ENCODE measurements at places on chromosomes 7 and 10.

- no peaks in the 10 kb centered on the region for H3K27me3 ChIP-seq
- no peaks in the 10 kb centered on the region for H3K36me3 ChIP-seq
- DNase-seq, result no peak
Observed at GRCh38 chr7:156334636-156335035, 305.9 kb upstream of the RNF32 start.

- no peaks in the 10 kb centered on the region for H3K36me3 ChIP-seq
- no peak for DNase-seq
- no peak overlapping the region for H3K4me3 ChIP-seq
Observed at GRCh38 chr7:103773726-103774125, 215.7 kb downstream of the RELN start.

- peaks cover 32% of the 10 kb centered on the region for H3K27me3 ChIP-seq
- no peak for DNase-seq
Observed at GRCh38 chr7:120273476-120273975, 551 bp downstream of the KCND2 start.

DNA sequence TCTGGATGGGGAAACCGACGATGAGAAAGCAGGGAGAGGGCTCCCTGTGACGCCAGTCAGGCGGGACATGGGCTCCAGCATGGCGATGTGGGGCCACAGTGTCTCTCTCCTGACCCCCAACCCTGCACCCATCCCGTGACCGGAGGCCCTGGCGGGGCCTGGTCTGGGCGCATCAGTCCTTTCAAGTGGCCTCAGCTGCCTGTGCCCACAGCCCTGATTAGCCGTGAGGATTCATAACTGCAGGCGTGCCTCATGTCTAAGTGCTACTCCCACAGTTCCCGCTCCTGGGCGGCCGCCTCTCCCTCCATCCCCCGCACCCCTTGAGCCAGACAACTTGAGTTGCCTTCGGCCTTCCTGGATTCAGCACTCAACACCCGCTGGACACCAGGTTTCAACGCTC, 240.8 kb downstream of the ELFN1 start:
- no peak overlapping the region for H3K27ac ChIP-seq
- peaks cover 11% of the 10 kb centered on the region for H3K4me1 ChIP-seq
- DNase-seq, result no peak
- no peaks in the 10 kb centered on the region for H3K36me3 ChIP-seq
- no peaks in the 10 kb centered on the region for H3K27me3 ChIP-seq

- H3K4me3 ChIP-seq, result no peak overlapping the region
- peaks cover 12% of the 10 kb centered on the region for H3K4me1 ChIP-seq
- no peak overlapping the region for H3K27ac ChIP-seq
Observed at GRCh38 chr10:79061441-79062315, 7.1 kb upstream of the ZMIZ1 start.

DNA sequence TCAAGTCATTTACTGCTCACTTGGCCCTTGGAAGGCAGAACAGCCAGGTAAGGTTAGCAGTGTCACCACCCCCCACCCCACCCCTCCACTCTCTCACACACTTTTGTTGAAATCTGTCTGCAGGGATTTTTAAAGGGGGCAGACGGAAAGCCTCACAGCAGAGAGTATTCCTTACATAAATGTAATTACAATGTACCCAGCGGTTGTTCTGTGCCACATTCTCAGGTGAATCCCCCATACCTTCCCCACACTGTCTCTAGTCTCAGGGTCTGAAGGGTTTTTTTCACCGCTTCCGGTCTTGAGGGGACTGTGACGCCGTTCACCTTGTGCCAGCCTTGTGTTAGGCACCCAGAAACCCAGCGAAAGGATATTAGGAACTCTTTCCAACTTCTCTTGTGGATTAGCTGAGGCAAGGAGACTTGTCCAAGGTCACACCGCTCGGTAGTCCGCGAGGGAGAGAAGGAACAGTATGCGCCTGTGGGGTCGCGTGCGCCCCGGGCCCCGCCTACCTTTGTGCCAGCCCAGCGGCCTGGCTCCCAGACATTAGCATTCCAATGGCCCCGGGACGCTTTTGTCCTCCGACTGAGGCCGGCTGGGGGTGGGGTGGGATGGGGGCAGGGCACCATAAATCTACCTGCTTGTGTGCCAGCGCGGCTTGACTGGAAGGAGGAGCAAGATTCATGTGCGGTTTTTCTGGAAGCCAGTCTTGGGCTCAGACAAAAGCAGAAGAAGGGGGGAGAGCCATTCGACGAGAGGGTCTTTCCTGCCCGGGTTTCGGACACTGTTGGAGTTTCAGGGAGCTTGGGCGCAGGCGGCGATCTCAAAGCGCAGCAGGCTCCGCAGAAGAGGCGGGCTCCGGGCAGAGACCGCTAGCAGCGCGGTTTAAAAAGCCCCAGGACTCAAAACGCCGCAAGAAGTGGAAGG, 4.5 kb downstream of the NEUROG3 start:
- peaks cover 96% of the 10 kb centered on the region for H3K27me3 ChIP-seq
- H3K4me3 ChIP-seq, result no peak overlapping the region
- no peaks in the 10 kb centered on the region for H3K36me3 ChIP-seq
- H3K27ac ChIP-seq, result no peak overlapping the region
- DNase-seq, result no peak

DNA sequence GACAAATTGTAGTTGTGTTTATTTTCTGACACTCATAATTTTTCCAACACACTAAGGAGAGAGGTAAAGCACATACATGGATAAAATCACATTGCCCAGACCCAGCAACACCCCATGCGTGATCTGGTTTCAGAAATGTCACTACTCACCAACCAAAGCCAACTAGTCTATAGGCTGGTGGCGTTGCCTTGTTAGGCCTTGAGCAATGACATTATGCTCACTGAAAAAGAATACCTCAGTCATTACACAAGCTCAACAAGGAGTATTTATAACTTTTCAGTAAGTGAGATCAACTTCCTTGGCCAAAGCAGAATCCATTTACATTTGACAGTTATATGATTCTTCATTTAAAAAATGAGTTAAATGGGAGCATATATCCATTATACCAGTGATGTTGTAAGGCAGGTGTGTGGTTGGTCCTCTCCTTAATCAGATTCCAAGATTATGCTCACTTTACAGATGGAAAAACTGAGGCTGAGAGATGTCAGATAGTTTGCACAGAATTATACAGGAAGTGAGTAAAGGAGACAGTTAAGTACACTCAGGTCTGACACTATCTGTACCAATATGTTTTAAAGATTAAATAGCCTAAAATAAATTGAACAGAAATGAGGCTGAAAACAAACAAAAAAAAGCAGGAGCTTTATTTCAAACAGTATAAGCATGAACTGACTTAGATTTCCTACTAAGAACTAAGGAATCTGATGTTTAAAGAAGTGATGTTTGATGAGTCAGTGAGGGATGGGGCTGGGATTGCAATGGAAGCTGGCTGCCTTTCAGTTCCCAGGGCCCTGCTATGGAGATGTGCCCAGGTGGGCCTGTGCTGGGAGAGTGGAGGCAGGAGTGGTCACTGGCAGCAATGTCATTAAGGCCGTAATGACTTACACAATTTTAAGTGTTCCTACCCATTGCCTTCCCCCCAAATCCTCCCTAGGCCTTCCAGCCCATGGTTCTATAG, 118.3 kb downstream of the RAPGEF5 start:
- no peak overlapping the region for H3K27ac ChIP-seq
- no peak overlapping the region for H3K4me3 ChIP-seq
- no peaks in the 10 kb centered on the region for H3K27me3 ChIP-seq
- H3K36me3 ChIP-seq, result peaks cover 3% of the 10 kb centered on the region
- DNase-seq, result no peak

GRCh38 chr7:77454802-77455201, 38.7 kb upstream of the GSAP start:
- no peak overlapping the region for H3K27ac ChIP-seq
- no peak for DNase-seq
- H3K4me3 ChIP-seq, result no peak overlapping the region

- no peak for DNase-seq
- H3K27me3 ChIP-seq, result no peaks in the 10 kb centered on the region
- H3K27ac ChIP-seq, result no peak overlapping the region
- H3K36me3 ChIP-seq, result no peaks in the 10 kb centered on the region
- no peaks in the 10 kb centered on the region for H3K4me1 ChIP-seq
- H3K4me3 ChIP-seq, result no peak overlapping the region
Observed at GRCh38 chr10:6507311-6507710, 72.8 kb downstream of the PRKCQ start.

DNA sequence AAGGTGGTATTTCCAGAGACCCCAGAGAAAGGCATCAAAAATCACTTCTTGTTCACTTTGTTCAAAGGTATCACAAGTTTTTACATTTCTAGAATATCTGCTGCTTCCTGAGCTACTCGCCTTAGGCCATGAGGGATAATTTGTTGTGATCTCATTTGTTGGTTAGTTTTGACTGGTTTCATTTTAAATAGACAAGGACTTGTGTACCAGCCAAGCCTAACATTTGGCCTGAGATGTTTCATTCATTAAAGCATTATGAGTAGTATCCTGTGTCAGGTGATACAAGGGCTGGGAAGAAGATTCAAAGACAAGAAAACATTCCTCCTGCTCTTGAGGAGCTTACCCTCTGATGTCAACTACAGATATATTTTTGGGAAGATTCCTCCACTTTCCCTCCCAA, 170.3 kb upstream of the FAM171A1 start:
- H3K27me3 ChIP-seq, result no peaks in the 10 kb centered on the region
- H3K4me1 ChIP-seq, result no peaks in the 10 kb centered on the region
- H3K27ac ChIP-seq, result no peak overlapping the region
- H3K36me3 ChIP-seq, result no peaks in the 10 kb centered on the region

DNA sequence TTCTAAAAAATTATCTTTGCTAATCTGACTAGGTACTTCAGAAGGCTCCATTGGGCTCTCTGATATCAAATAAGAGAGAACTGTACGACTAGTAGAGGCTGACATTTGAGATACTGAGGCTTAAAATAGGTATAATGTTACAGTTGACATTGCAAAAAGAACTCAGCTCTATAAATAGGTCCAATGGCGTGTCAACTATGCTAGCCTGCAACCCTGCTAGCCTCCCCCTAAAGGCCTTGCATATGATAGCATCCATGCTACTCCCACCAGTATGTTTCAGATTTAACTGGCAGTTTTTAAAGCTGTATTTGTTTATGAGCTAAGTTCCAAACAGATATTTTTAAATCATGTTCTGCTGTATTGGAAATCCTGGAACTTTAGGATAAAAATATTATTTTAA, at the start of gene PPP1R3A:
Gene PPP1R3A (minus strand): TSS at position 64 of the 400 bp plus-strand sequence. CDS start 13 bp downstream, at position 51.
- H3K4me3 ChIP-seq, result no peak within 1 kb of the TSS
- H3K27ac ChIP-seq, result no peak within 1 kb of the TSS

GRCh38 chr7:80950550-80950967, 31.7 kb upstream of the SEMA3C start:
- H3K36me3 ChIP-seq, result no peaks in the 10 kb centered on the region
- no peak overlapping the region for H3K27ac ChIP-seq
- H3K4me1 ChIP-seq, result no peaks in the 10 kb centered on the region
- no peaks in the 10 kb centered on the region for H3K27me3 ChIP-seq
- no peak for DNase-seq
- H3K4me3 ChIP-seq, result no peak overlapping the region

- H3K36me3 ChIP-seq, result no peaks in the 10 kb centered on the region
- H3K27ac ChIP-seq, result no peak overlapping the region
- no peak for DNase-seq
- H3K4me3 ChIP-seq, result no peak overlapping the region
- H3K4me1 ChIP-seq, result no peaks in the 10 kb centered on the region
Observed at GRCh38 chr10:91537614-91538383, 95.1 kb downstream of the PPP1R3C start.

DNA sequence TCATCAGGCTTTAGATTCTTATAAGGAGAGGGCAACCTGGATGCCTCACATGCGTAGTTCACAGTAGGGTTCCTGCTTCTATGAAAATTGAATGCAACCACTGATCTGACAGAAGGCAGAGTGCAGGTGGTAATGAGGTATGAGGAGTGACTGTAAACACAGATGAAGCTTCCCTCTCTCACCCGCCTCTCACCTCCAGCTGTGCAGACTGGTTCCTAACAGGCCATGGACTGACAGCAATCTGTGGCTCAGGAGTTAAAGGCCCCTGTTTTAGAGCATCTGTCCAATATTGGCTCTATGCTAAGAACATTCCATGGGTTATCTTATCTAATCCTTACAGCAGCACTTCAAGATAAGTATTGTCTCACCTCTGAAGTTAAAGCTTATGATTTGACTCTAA, 213.5 kb upstream of the NRP1 start:
- no peak overlapping the region for H3K27ac ChIP-seq
- no peaks in the 10 kb centered on the region for H3K4me1 ChIP-seq
- no peak for DNase-seq
- no peaks in the 10 kb centered on the region for H3K27me3 ChIP-seq
- no peak overlapping the region for H3K4me3 ChIP-seq

GRCh38 chr7:128389085-128389617, 20.6 kb downstream of the IMPDH1 start:
- peak; percentile 50 for DNase-seq
- H3K36me3 ChIP-seq, result peaks cover 28% of the 10 kb centered on the region
- H3K4me3 ChIP-seq, result no peak overlapping the region

GRCh38 chr7:125899577-125899976, 970.0 kb upstream of the POT1 start:
- no peaks in the 10 kb centered on the region for H3K27me3 ChIP-seq
- H3K4me3 ChIP-seq, result no peak overlapping the region
- DNase-seq, result no peak
- H3K36me3 ChIP-seq, result no peaks in the 10 kb centered on the region

GRCh38 chr10:83274088-83274487, 865.2 kb upstream of the GHITM start:
- no peak overlapping the region for H3K27ac ChIP-seq
- H3K4me3 ChIP-seq, result no peak overlapping the region
- no peaks in the 10 kb centered on the region for H3K4me1 ChIP-seq
- no peaks in the 10 kb centered on the region for H3K36me3 ChIP-seq
- no peak for DNase-seq

DNA sequence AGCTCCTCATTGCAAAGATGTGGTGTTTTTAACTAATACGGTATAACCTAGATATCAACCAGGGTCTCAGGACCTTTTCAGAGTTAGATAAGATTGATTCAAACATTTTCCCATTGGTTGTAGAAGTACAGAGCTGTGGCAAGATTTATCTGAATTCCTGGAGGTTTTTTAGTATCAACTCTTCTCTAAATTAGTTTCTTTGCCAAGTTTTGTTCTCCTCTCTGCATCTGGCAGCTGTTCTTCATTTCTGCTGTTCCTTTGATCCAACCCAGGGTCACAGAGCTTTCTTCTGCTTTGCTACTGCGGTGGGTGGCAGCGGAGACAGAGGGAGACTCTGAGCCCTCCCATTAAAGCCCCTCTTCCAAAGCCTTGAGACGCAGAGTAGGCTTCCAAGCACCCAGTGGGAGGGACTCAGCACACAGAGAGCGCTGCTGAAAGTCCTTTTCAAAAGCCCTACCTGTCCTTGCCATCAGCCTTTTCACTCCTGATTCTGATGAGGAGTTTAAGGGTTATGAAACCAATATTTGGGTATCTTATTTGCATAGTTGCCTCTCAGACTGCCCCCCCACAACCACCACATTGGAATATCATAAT, 146.3 kb upstream of the EEPD1 start:
- no peak for DNase-seq
- no peaks in the 10 kb centered on the region for H3K36me3 ChIP-seq
- no peaks in the 10 kb centered on the region for H3K27me3 ChIP-seq
- no peaks in the 10 kb centered on the region for H3K4me1 ChIP-seq
- no peak overlapping the region for H3K4me3 ChIP-seq

- peak overlapping the region; percentile 6 for H3K4me3 ChIP-seq
- DNase-seq, result no peak
- no peaks in the 10 kb centered on the region for H3K36me3 ChIP-seq
- peaks cover 36% of the 10 kb centered on the region for H3K4me1 ChIP-seq
- H3K27me3 ChIP-seq, result no peaks in the 10 kb centered on the region
Observed at GRCh38 chr10:69061305-69062161, 26.4 kb upstream of the SRGN start.
